Breast epithelium (tissue), 4 donors: ENCODE measurements at places on chromosomes 2 and 18. TPM values are rescaled to one million over a fixed set of nuclear protein-coding genes. Genes with fewer than 3 reads are reported as not detected.
A peak's percentile ranks its signal among the peaks of the same experiment; 100 is the strongest.

DNA sequence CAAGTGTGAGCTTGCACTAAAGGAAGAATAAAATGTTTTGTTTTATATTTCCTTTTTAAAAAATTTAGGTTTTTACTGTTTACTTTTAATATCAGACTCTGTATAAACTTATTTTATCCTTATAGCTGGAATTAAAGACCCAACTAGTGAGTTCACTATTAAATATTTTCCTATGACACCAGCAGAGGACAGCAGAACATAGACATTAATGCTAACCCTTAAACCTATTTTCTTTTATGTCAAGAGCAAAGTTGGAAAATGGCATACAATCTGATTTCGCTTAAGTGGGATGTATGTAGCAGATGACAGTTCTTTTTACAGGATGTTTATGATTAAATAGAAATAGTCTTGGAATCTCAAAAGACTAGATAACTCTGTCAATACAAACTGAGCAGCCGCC, 188.2 kb upstream of the XIRP2 start:
- H3K27me3 ChIP-seq = no peaks in the 10 kb centered on the region
- no peak for DNase-seq
- no peaks in the 10 kb centered on the region for H3K4me1 ChIP-seq
- H3K27ac ChIP-seq = no peak overlapping the region
- H3K36me3 ChIP-seq = no peaks in the 10 kb centered on the region
- H3K4me3 ChIP-seq = no peak overlapping the region

- H3K4me1 ChIP-seq = no peaks in the 10 kb centered on the region
- H3K4me3 ChIP-seq = no peak overlapping the region
- H3K36me3 ChIP-seq = peaks cover 12% of the 10 kb centered on the region
- no peak overlapping the region for H3K27ac ChIP-seq
Observed at GRCh38 chr2:200944467-200945394, 18.7 kb downstream of the ORC2 start.

GRCh38 chr2:146572598-146572997, 1272.2 kb upstream of the ACVR2A start:
- no peak overlapping the region for H3K27ac ChIP-seq
- no peak for DNase-seq
- no peaks in the 10 kb centered on the region for H3K27me3 ChIP-seq
- H3K4me3 ChIP-seq = no peak overlapping the region
- H3K36me3 ChIP-seq = no peaks in the 10 kb centered on the region

GRCh38 chr2:160613466-160614153, 120.0 kb upstream of the RBMS1 start:
- H3K4me1 ChIP-seq = no peaks in the 10 kb centered on the region
- no peaks in the 10 kb centered on the region for H3K27me3 ChIP-seq
- no peak for DNase-seq
- no peak overlapping the region for H3K27ac ChIP-seq
- H3K4me3 ChIP-seq = no peak overlapping the region

DNA sequence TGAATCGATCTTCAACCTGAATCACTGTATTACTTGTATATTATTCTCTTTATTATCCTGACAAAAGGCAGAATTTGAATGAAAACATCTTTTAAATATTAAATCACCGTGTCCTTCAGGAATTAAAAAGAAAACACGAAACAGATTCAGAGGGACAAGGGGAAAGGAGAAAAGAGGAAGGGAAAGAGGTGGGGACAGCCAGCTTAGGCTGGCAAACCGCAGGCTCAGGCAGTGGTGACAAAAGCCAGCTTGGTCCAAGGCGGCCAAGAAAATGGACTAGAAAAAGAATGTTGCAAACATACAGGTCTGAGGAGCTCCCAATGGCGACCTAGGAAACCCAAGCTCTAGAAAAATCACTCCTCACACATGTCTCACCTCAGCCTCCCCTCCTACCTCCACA, 6.8 kb downstream of the B4GALT6 start:
- no peak overlapping the region for H3K27ac ChIP-seq
- no peaks in the 10 kb centered on the region for H3K36me3 ChIP-seq
- DNase-seq = no peak
- no peaks in the 10 kb centered on the region for H3K4me1 ChIP-seq

DNA sequence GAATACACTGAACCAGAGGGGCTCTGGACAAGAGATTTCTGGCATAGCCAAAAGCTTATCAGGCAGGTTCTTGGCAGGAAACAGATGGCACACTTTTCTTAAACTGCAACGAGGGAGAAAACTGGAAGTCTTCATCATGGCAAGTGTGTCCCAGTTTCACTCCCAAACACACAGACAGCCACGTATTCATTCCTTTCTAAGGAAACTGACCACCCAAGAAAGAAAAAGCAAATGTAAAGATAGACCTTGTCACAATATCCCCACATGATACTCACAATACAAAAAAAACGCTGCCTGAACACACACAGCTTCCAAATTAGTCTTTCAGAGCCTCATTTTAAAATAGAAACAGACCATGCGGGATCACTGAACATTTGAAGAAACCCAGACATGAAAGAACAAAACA, 40.6 kb upstream of the RTTN start:
- H3K27me3 ChIP-seq = no peaks in the 10 kb centered on the region
- no peaks in the 10 kb centered on the region for H3K36me3 ChIP-seq
- H3K27ac ChIP-seq = no peak overlapping the region
- no peak for DNase-seq
- H3K4me3 ChIP-seq = no peak overlapping the region
- H3K4me1 ChIP-seq = no peaks in the 10 kb centered on the region

- H3K4me3 ChIP-seq = no peak overlapping the region
- H3K36me3 ChIP-seq = no peaks in the 10 kb centered on the region
- no peaks in the 10 kb centered on the region for H3K4me1 ChIP-seq
Observed at GRCh38 chr2:97918818-97919217, 76.9 kb downstream of the TMEM131 start.

DNA sequence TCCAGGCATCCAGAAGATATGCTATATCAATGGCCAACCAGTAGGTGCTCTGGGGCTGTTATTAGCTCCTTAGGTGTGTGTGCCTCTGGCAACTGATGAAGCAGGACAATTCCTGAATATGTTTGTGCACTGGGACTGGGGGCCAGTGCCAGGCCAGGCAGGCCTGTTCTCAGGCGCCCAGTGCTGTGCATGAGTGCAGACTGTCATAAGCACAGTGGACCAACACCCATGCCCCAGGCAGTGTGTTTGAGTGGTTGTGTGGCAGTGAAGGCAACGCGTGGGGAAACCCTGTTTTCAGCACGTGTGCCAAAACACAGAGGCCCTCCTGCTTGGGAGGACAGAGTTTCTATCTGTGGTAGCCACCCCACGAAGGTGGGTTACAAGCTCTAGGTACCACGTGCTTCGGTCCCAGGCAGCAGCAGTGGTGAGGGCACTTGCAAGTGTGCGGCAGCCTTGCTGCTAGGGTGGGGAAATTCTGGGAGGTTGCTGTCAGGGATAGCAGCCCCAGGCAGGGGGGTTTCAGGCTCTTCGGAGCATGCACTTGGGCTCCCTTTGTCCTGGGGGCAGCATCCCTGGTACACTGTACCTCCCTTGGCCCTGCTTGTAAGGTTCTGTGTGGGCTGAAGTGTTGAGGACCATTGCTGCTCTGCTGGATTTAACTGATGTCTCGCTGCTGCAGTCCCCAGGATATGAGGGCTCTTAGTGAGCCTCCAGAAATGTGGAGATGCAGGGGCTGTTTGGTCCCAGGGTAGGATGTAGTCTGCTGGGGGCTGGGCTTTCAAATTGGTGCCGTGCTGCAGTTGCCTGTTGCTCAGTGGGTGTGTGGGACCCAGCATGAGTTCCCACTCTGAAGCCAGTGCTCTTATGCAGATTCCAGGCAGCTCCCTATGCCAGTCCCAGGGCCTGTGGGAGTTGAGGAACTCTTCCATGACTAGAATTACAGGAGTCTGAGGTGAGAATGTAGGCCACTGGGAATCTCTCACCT, 280.9 kb downstream of the RPRM start:
- H3K27me3 ChIP-seq = no peaks in the 10 kb centered on the region
- H3K4me1 ChIP-seq = no peaks in the 10 kb centered on the region
- no peak overlapping the region for H3K27ac ChIP-seq
- DNase-seq = no peak
- H3K36me3 ChIP-seq = no peaks in the 10 kb centered on the region

- H3K27me3 ChIP-seq = no peaks in the 10 kb centered on the region
- peaks cover 10% of the 10 kb centered on the region for H3K4me1 ChIP-seq
- peak; percentile 91 for DNase-seq
- H3K4me3 ChIP-seq = peak overlapping the region; percentile 52
- H3K27ac ChIP-seq = peak overlapping the region; percentile 99
Observed at GRCh38 chr2:70141212-70141901, 49.5 kb downstream of the C2orf42 start.

DNA sequence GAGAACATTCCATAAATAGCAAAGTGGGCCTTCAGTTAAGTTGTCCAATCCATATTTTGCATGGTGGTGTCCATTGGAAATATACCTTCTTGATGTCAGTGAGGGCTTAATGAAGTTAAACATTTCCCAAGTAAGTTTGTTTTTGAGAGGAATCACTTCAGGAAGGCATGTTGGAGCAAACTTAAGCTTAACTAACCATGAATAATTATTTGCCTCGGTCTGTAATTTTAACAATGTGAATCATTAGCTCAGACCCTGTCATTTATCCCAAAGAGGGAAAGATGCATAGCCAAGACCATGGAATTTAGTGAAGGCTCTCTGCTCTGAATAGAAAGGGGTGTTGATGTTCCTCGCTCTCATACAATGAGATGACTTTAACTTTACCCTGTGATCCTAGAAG, 47.4 kb downstream of the SPATS2L start:
- no peaks in the 10 kb centered on the region for H3K36me3 ChIP-seq
- H3K27ac ChIP-seq = no peak overlapping the region
- H3K4me3 ChIP-seq = no peak overlapping the region
- no peak for DNase-seq
- H3K27me3 ChIP-seq = no peaks in the 10 kb centered on the region

- peak; percentile 60 for DNase-seq
- peak overlapping the region; percentile 89 for H3K4me3 ChIP-seq
- H3K4me1 ChIP-seq = peaks cover 6% of the 10 kb centered on the region
- H3K36me3 ChIP-seq = no peaks in the 10 kb centered on the region
- H3K27me3 ChIP-seq = no peaks in the 10 kb centered on the region
- peak overlapping the region; percentile 89 for H3K27ac ChIP-seq
Observed at GRCh38 chr2:70258532-70258875, 567 bp downstream of the PCYOX1 start.

DNA sequence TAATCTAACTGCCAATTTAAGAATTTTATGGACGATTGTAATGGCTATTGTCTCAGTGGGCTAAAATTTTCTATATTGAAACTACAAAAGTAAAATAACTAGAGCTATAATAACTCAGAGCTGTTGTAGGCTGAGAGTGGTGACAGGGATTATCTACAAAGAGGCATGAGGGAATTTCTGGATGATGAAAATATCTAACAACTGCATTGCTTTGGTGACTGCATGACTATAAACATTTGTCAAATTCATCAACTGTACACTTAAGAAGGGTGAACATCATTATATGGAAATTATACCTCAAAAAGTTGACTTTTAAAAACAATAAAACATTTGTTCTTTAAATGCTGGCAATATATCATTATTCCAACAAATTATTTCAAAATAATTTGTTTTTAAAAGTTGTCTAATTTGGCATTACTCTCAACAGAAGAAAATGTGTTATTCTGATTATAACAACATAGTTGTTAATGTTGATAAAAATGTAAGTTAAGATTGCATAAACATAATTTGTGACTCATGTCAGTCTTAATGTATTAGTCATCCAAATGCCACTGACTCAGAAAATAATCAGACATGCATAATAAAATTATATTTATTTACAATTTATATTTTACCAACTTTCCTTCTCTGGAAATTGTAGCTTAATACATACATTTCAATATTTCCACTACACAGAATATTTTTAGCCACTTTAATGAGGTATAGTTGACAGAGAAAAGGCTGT, 865.1 kb upstream of the VRK2 start:
- H3K4me1 ChIP-seq = no peaks in the 10 kb centered on the region
- DNase-seq = no peak

DNA sequence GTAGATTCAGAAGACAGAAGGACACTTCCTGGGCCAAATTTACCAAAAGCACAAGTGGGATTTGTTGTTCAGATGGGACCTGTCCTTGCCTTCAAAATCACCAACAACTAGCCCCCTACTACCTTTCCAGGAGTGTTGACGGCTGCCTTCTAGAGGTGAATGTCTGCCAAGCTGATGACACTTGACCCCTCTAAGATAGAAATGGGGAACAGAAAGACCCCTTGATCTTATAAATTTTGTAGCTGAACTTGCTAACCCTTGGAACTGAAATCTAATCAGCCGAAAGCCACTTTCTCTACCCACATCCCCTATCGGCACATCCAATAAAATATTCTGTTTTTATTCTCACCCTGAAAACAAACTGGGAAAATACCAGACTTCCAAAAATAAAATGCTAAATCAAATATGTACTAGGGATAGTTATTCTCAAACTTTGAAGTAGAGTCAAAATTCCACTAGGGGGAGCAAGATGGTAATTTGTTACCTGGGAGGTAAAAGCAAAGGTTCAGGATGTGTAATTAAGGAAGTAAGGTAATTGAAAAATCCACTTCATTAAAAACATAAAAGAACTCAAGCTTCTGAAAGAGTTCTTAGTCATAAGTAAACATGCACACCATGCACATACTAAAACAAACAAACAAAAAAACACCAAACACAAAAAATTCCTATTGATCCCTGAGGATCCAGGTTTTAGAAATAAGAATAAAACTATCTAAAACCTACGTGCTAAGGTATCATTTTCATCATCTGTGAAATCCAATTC, 119.2 kb downstream of the ANKRD44 start:
- H3K4me1 ChIP-seq = no peaks in the 10 kb centered on the region
- no peaks in the 10 kb centered on the region for H3K36me3 ChIP-seq
- DNase-seq = no peak
- H3K27ac ChIP-seq = no peak overlapping the region
- H3K27me3 ChIP-seq = no peaks in the 10 kb centered on the region

- H3K27me3 ChIP-seq = no peaks in the 10 kb centered on the region
- H3K36me3 ChIP-seq = no peaks in the 10 kb centered on the region
- H3K4me3 ChIP-seq = no peak overlapping the region
- DNase-seq = no peak
- H3K27ac ChIP-seq = no peak overlapping the region
Observed at GRCh38 chr2:66346231-66346664, 88.7 kb upstream of the MEIS1 start.

The LINC00305 gene
- total RNA-seq = not detected

The CTDP1 gene
- total RNA-seq = 15.0 TPM

The REG1B gene
- not detected for total RNA-seq

The KCNG2 gene
- 1.6 TPM for total RNA-seq

The TCF7L1 gene
- total RNA-seq = 5.9 TPM

The AMER3 gene
- total RNA-seq = not detected

The COL4A3 gene
- 2.9 TPM for total RNA-seq
